ENCODE measurements at places on chromosomes 12 and 14.

- DNase-seq: peak; percentile 16
These were observed 255.7 kb upstream of the TMPO start for GRCh38 chr12:98259693-98260092.

DNA sequence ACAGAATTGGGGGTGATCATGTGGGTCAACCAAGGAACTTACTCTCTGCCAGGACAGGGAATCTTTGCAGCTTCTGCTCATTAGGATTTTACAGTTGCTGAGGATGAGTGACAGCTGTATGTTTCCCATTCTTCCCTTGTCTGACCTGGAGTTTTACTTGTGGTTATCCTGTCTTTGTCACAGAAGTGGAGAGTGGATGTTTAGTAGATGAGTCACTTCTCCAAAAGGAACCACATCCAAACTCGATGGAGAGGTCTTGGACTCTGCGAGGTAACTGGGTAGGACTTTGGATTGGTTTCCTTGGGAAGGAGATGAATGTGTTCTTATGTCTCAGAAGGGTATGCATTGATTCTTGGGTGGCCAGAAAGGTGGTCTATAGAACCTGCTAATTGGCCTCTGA, 53.8 kb upstream of the USP44 start:
- DNase-seq: no peak

DNA sequence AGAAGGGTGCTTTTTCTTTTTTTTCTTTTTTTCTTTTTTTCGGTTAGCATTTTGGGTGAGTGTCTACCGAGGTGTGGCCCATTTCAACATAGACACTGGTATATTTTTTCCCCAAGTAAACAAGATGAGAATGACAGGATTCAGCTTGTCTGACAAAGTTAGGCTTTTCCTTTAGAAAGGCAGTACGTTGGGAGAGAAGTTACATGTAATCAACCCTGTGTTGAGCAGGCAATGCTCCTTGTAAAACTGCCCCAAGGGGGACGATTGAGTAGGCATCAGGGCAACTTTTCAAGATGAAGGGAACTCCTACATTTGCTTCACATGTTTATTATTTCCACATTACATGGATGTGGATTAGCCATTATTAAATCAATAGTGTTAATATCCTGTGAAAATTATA, 1.7 kb downstream of the EMP1 start:
- DNase-seq: no peak

DNA sequence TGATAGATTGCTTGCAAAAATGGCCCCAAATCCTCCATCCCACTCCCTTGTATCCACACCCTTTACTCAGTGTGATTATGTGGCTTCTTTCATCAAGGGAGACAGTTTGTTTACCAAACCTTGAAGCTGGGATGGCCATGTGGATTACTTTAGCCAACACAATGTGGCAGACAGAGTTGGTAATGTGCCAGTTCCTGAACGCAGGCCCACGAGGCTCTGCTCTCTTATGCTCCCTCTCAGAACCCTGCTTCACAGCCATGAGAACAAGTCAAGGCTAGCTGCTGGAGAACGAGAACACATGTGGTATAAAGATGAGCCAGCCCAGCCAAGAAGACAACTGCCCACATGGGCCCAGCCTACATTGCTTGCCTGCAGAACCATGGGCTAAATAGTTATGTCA, 162.3 kb downstream of the NDUFA12 start:
- no peak for DNase-seq

DNA sequence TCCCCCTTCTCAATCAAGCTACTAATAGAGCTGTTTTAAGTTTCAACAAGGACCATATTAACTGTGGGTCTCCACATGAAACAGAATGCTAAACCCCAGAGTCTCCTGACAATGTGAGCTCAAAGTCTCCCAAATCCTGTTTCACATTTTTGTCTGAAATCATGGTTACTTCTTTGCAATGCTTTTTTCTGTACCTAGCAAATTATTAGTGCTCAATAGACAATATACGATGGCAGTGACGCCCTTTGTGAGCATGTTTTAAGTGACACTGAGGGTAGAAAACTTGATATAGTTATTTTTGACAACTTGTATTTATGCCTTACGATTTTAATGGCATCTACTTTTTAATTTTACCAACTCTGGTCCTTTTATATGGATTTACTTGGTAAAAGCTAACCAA, 85.4 kb upstream of the SOX5 start:
- DNase-seq: no peak

- DNase-seq: no peak
These were observed 11.4 kb downstream of the CEP128 start for GRCh38 chr14:80930095-80930494.

- no peak for DNase-seq
These were observed 46.8 kb downstream of the ACACB start for GRCh38 chr12:109163167-109163566.

- DNase-seq: no peak
These were observed 14.3 kb upstream of the CHURC1 start for GRCh38 chr14:64899958-64900357.
